Stimulated activated CD4-positive, alpha-beta T cell treated with anti-CD3 and anti-CD28 coated beads, Interleukin-4, amount 100 ng/mL, for 1 hour (primary cell): ENCODE measurements at places on chromosomes 6 and 20.

DNA sequence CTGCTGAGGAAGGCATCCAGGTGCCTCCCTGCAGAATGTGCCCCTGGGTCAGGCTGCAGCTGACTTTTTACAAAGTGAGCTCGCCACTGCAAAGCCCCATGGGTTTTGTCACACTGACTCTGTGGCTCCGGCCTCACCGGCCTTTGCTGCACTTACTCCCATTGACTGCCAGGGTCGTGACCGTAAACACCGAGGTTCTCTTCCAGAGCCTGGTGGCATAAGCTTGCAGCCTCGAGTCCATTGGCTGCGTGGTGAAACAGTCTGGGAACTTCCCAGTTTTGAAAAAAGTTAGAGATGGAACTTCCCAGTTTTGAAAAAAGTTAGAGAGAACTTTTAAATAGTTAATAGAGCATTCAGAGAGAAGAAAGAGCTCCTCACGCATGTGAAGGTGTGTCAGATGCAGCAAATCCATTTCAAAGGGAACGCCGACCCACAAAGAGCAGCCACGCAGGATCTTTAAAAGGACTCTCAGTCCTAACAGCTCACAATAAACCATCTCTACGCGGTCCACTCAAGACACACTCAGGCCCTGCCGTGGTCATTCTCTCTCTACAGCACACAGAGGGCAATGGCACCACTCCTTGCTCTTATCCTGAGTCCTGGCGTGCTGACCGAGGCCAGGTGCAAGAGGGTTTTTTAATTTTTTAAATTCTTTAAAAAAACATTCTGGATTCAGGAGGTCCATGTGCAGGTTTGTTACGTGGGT lies 12.8 kb downstream of the RAMACL start:
- no peak for DNase-seq

GRCh38 chr6:14429396-14429795 lies 311.8 kb downstream of the CD83 start:
- DNase-seq, result no peak

- no peak for DNase-seq
Measured at GRCh38 chr6:82144007-82144851, 103.3 kb downstream of the IBTK start.

- DNase-seq, result no peak
Measured at GRCh38 chr6:170201361-170201760, 89.5 kb downstream of the DLL1 start.

DNA sequence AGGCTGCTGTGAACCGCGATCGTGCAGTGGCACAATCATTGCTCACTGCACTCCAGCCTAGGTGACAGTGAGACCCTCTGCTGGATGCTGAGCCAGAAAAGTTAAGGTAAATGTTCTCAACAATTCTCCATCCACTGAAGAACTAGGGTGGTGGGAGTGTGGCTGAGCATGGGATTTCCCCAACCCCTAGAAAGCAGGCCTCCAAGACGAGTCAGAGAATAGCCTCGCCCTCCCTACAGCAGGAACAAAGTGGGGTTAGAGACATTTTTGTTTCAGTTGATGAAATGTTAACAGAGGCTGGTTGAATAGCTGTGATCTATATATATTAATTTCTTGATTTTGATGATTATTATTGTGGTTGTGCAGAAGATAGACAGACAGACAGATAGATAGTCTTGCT lies 6.1 kb upstream of the ALDH8A1 start:
- no peak for DNase-seq

DNA sequence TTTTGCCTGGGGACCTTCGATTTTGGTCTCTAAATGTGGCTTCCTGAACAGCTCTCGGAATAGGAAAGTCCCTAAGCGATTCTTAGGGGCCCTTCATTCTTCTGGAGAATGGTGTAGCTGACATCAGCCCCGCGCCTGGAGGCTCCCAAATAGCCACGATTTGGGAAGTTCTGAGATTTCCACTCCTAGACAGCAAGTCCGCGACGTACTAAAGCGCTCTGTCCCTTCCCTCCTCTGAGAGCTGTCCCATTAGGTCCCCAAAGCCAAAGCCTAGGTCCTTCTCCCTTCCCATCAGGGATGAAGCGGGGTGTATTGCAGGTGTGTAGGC lies 756 bp downstream of the MOXD1 start:
- no peak for DNase-seq

DNA sequence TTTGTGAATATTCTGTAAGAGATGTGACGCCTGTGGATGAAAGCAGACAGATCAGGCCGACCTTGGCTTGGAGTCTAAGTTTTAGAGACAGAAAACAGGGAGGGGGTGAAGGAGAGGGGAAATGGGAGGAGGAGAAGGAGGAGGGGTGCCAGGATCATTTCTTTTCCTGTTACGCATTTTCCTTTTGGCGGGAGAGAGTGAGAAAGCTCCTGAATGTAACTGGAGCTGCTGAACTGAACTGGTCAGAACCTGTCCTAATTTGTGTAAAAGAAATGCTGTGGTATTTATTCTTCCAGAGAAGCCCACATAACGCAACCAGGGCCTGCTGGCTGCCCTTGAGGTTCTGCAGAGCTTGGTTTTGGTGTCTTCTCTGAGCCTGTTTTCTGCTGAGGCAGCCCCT lies 41.9 kb downstream of the UTRN start:
- no peak for DNase-seq

GRCh38 chr6:30876039-30876730 lies 8.1 kb upstream of the DDR1 start:
- no peak for DNase-seq

GRCh38 chr6:135994857-135995544 lies 143.5 kb downstream of the PDE7B start:
- no peak for DNase-seq
